ENCODE measurements at places on chromosomes 6 and 20. TPM values are rescaled to one million over a fixed set of nuclear protein-coding genes. Genes with fewer than 3 reads are reported as not detected.

- no peak for DNase-seq
These were observed 184.4 kb downstream of the PTPRK start for GRCh38 chr6:128335963-128336362.

- no peak for DNase-seq
These were observed 868.3 kb upstream of the FLRT3 start for GRCh38 chr20:15205719-15206118.

DNA sequence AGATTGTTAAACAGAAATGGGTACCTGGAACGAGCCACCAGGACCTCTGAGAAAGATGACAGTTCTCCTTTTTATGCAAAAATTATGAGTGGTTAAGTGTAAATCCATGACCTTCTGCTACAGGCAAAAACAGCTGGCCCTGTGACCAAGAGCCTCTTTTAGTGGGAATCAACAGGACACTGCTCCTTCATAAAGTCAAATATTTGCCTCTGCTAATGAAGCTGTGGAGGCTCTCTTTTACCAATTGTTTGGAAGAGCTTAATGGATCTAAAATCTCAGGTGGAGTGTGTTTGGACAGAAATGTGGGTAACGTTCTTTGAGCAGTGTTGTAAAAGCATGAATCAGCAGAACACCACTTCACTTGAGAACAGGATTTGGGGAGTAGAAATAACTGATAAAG lies 117.5 kb upstream of the PCSK2 start:
- DNase-seq = no peak

SLC22A2 gene
- not detected for total RNA-seq

ZNF335 gene
- 27.0 TPM for total RNA-seq

FOXQ1 gene
- total RNA-seq = not detected

GRCh38 chr6:141208101-141208500 lies 924.6 kb upstream of the GJE1 start:
- DNase-seq = no peak

DNA sequence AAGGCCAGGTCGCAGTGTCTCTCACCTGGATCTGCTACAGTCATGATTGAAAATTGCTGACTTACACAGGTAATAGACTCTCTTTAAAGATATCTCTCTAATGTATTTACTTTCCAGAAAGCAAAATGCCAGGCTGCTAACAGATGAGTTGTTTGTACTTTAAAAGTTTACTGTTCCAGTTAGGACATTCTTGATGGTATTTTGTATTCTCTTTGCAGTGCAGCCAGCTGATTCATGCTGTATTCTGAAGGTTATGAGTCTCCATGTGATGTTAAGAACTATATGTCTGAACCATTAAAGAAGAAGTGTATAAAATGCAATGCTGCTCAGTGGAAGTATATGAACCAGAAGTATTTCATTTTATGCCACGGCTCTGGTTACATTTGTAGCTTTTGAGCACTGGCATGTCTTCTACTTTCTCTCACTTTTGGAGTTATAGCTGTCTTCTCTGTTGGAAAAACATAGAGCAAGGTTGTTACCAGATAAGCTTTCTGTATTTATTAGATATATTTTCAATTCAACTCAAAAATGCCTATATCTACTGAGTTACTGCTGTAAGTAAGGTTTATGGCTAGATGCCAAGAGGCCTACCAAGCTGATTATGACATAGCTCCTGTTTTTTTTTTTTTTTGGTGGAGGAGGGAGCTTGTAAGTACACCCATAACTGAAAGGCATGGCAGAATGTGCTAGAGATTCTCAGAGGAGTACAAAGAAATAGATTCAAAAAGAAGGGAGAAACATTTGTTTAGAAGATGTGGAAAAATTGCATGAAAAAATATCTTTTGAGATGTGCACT lies 130.5 kb upstream of the MAN1A1 start:
- no peak for DNase-seq

BCAS1 gene
- total RNA-seq = not detected

DNA sequence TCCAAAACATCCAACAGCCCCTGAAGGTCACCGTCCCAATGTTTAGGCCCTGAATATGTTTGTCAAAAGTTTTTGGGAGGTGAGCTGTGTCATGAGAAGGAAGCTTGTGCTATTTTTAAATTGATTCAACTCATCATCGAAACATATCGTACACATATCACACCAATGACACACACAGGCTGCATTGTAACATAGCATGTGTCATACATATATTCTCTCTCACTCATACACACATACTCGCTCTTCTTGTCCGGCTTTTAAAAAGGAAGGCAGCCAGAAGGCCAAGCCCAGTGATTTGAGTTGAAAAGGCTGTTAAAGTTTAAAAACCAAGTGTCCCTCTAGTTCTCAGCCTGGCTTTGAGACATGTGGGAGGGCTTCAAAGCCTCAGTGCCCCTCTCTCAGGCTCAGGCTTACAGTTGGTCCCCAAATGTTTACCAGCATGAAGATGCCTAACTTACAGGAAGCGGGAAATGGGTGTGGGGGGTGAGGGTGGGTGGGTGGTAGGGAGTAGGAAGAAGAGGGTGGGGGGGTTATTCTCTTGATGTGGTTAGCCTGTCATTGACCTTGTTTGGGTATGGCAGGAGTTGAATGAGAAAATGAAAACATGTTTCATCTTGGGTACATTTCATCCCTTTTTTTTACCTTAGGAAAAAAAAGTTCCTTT lies 3.3 kb upstream of the PRDM1 start:
- no peak for DNase-seq

CASS4 gene
- 3.7 TPM for total RNA-seq

ID4 gene
- not detected for total RNA-seq

- no peak for DNase-seq
These were observed 8.1 kb upstream of the HSP90AB1 start for GRCh38 chr6:44238687-44239350.

DNA sequence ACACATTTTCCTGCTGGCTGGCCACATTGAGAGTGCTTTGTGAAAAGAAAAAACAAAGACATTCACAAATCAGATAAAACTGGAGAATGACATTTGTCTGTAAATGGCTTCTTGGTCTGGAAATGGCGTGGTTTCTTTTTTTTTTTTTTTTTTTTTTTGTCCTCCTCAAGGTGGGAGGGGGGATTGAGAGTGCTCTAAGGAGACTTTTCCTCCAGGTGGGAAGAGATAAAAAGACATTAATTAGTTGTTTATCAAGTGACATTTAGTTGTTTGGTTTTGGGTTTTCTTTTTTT lies 40.4 kb downstream of the GNAS start:
- no peak for DNase-seq

DEFB113 gene
- not detected for total RNA-seq

GRCh38 chr6:158686791-158687381 lies 37.0 kb downstream of the SYTL3 start:
- DNase-seq = peak; percentile 49

DNA sequence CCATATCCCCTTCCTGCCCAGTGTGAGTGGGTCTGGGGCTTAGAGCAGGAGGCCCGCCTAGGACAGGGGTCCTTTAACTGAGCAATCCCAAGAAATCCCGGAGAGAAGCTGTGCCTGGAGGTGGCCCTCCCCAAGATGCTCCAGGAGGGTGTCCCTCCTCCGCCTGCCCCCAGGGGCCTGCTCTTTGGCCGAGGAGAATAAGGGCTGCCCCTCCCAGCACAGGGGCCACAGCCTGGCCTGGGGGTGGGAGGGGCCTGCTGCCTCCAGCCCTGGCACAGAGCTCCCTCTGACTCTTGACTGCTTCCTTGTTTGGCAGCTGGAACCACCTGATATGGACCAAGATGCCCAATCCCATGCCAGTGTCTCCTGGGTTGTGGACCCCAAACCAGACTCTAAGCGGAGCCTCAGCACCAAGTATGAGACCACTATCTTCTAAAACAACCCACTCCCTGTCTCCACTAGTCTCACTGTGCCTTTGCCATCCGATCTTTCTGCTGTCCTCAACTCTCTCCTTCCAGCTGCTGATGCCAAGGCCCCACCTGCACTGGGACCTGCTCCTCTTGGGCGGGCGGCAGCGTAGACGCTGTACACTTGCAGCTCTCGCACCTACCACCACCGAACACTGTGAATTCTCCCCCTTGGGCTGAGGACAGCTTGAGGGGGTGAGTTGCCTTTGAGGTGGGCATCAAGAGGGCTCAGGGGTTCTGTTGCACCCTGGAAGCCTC lies 54.3 kb downstream of the TCP11 start:
- no peak for DNase-seq

LMBRD1 gene
- total RNA-seq = 15.9 TPM

DNA sequence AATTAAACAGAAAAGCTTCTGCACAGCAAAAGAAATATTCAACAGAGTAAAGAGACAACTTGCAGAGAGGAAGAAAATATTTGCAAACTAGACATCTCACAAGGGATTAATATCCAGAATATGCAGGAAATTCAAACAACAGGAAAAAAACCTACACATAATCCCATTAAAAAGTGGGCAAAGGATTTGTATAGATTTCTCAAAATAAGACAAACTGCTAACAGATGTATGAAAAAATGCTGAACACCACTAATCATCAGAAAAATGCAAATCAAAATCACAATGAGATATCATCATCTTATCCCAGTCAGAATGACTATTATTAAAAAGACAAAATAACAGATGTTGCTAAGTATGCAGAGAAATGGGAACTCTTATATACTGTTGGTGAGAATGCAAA lies 129.6 kb downstream of the SYNDIG1 start:
- no peak for DNase-seq

DNA sequence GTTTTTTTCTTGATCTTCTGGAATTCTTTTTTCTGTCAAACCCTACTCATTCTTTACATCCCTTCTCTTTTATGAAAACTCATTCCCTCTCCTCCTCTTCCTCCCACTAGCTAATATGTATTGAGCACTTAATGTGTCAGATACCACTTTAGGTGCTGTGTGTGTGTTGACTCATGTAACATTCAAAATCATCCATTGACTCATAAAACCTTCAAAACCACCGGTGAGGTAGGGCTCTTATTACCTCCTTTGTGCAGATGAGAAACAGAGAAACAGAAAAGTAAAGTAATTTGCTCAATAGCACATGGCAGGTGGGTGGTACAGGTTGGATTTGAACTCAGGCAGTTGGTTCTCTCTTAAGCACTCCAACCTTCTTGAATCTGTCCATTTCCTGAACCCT lies 136.3 kb upstream of the NEDD9 start:
- DNase-seq = peak; percentile 66

- no peak for DNase-seq
These were observed 66.4 kb downstream of the STX11 start for GRCh38 chr6:144216668-144217218.

- DNase-seq = no peak
These were observed 11.1 kb downstream of the YWHAB start for GRCh38 chr20:44896583-44896982.

ZC3H12D gene
- total RNA-seq = 37.7 TPM

DNA sequence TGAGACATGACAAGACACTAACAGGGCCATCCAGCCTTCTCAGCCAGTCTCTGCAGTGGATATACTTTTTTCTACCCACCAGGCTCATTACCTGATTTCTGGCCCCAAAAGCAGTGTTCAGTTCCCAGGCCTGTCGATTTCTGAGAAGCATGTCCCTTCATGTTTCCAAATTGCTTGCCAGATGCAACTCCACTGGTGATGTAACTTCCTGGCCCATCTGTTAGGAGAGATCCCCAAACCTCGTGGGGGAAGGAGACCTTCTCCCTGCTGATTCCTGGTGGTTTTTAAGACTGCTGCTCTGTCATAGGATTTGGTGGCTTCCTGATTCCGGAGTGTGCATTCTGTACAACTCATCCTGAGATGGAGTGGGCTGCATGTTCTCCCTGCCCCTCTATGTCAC lies 31.6 kb upstream of the MRPS10 start:
- DNase-seq = no peak

DNA sequence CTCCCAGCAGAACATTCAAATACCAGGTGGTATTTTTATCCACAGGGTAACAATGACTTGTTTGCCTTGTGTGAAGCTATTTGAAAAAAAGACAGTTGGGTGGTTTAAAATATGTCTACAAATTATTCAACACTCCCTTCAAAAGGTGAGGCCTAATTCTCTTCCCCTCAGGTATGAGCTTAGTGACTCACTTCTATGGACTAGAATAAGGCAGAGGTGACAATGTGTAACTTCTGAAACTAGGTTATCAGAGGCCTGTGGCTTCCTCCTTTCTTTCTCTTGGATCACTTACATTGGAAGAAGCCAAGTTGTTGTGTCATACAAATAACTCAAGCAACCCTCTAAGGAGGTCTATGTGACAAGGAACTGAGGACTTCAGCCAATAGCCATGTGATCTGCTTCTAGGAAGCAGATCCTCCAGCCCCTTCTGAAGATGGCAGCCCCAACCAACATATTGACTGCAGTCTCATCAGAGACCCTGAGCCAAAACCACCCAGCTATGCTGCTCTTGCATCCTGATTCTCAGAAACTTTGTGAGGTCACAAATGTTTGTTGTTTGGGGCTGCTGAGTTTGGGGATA lies 102.6 kb downstream of the SNAP25 start:
- no peak for DNase-seq

DNA sequence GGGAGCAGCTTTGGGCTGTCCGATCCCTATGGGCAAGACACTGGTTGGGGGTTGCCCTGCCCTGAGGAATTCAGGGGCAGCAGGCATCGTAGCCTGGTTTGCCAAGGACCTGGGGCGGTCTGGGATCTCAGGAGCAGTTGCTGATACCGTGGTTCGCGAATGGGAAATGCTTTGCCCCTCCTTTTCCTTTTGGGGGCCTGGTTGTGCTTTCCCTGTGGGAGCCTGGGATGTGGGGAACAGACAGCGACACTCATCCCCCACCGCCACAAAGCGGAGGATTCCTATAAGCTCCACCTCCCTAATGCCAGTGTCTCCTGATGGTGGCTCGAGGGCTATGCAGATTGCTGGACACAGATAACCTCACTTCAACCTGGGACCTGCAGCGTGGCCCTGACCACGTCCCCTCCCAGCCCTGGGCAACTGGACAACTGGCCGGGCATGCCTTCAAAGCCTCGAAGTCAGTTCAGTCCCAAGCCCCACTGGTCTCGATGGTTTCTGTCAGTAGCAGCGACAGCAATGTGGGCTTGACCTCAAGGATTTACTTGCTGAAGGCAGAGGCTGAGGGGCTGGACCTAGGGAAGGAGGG lies 3.3 kb downstream of the CEBPB start:
- no peak for DNase-seq

- DNase-seq = no peak
These were observed 80.8 kb upstream of the BEND3 start for GRCh38 chr6:107196152-107196551.

GRCh38 chr6:7580537-7580926 lies 9.5 kb upstream of the SNRNP48 start:
- DNase-seq = no peak

- DNase-seq = peak; percentile 73
These were observed 490.9 kb upstream of the JARID2 start for GRCh38 chr6:14754751-14755513.

- DNase-seq = no peak
These were observed 102.2 kb upstream of the PTCHD4 start for GRCh38 chr6:48213076-48213788.

GLP1R gene
- total RNA-seq = 0.81 TPM
